Muscle of back (tissue), 13 donors: ENCODE measurements at places on chromosomes 5 and 9. TPM values are rescaled to one million over a fixed set of nuclear protein-coding genes. Genes with fewer than 3 reads are reported as not detected.
A peak's percentile ranks its signal among the peaks of the same experiment; 100 is the strongest.

GRCh38 chr5:155750571-155750970, 576.4 kb upstream of the SGCD start:
- DNase-seq: no peak

- no peak for DNase-seq
These were observed 17.1 kb downstream of the RFX3 start for GRCh38 chr9:3508521-3509291.

- no peak for DNase-seq
These were observed 128.7 kb upstream of the PITX1 start for GRCh38 chr5:135162661-135163265.

GRCh38 chr5:56456002-56456401, 222.9 kb upstream of the ANKRD55 start:
- no peak for DNase-seq

DNA sequence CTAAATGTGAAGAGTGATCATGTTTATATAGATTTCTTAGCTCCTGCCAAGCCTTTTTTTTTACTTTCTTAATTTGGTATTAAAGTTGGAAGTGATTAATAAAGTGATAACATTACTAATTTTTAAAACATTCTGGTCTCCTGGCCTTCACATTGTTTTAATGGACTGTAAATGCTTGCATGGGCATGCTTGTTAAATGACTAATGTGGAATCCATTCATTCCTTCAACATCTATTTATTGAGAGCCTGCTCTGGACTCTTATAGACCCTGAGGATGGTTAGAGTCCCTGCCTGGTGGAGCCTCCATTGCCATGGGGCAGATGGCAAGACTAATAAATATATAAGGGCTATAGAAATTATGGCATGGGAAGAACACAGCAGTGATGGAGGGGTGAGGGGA, 103.5 kb downstream of the NTRK2 start:
- no peak for DNase-seq

DNA sequence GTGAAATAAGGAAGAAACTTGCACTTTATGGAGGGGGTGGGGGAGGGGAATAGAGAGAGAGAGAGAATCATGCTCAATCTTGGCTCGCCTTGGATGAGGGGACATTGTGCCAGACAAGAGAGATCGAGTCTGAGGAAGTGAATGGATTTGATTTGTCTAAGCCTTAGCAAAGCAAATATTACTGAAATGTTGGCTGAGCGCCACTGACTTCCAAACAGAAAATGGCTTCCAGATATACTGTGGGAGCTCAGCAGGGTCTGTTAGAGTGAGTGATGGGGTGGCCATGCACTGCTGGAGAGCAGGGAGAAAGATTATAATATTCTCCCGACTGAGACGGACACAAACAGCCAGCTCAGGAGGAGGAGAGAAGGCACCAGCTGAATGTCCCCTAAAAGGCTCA, 34.5 kb downstream of the BRINP1 start:
- DNase-seq: peak; percentile 19

DNA sequence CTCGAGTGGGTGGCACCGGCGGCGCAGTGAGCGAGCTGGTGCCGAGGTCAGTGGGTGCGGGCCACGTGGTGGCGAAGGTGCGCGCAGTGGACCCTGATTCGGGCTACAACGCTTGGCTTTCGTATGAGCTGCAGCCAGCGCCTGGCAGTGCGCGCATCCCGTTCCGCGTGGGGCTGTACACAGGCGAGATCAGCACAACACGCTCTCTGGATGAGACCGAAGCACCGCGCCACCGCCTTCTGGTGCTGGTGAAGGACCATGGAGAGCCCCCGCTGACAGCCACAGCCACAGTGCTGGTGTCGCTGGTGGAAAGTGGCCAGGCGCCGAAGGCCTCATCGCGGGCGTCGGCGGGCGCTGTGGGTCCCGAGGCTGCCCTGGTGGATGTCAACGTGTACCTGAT, 2.1 kb downstream of the PCDHA5 start:
- DNase-seq: no peak

GRCh38 chr9:18448101-18448500, 25.9 kb upstream of the ADAMTSL1 start:
- DNase-seq: no peak

Gene RNF208
- 4.5 TPM for polyA plus RNA-seq

Gene TLN1
- 116 TPM for polyA plus RNA-seq

Gene SMIM32
- 0.15 TPM for polyA plus RNA-seq

Gene PSD2
- polyA plus RNA-seq: 0.45 TPM

Gene SLC1A1
- 0.81 TPM for polyA plus RNA-seq

Gene DBH
- 0.42 TPM for polyA plus RNA-seq

Gene EIF4E1B
- not detected for polyA plus RNA-seq
